Thoracic aorta (tissue), 2 donors: ENCODE measurements at places on chromosomes 2 and 18. TPM values are rescaled to one million over a fixed set of nuclear protein-coding genes. Genes with fewer than 3 reads are reported as not detected.

DNA sequence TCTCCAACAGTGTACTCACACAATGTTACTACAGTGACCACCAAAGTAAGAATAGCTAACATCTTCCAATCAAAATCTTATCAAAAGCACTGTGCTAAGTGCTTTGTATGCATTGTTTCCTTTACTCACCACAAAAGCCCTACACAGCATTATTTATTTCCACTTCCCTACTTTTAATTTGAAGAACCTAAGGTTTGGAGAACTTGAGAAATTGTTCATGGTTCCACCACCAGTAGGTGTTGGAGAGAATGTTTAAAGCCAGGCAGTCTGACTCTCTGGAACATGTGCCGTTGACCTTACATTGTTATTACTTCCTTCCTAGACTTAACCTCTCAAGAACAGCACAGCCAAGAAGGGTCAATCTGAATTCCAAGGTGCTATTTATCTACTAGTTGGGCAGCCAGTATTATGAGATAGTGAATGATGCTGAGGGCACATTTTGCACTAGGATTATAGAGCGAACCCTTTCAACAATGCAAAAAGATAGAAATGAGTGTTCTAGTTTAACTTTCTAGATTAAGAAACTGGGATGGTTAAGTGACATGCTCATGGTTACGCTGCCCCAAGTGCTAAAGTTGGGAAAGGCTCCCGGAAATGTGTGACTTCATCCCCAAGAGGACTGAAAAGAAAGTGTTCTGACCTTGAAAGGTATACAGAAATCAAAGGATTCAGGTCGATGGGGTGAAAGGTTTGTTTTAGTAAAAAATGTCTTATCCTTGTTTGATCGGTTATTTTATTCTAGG, 55.2 kb upstream of the FAM136A start:
- no peaks in the 10 kb centered on the region for H3K27me3 ChIP-seq
- DNase-seq: no peak
- H3K27ac ChIP-seq: no peak overlapping the region
- H3K36me3 ChIP-seq: no peaks in the 10 kb centered on the region
- no peaks in the 10 kb centered on the region for H3K4me1 ChIP-seq

The MARCHF4 gene
- total RNA-seq: 0.14 TPM

The GALNT5 gene
- total RNA-seq: 3.7 TPM

The PDCL3 gene
- 7.5 TPM for total RNA-seq

DNA sequence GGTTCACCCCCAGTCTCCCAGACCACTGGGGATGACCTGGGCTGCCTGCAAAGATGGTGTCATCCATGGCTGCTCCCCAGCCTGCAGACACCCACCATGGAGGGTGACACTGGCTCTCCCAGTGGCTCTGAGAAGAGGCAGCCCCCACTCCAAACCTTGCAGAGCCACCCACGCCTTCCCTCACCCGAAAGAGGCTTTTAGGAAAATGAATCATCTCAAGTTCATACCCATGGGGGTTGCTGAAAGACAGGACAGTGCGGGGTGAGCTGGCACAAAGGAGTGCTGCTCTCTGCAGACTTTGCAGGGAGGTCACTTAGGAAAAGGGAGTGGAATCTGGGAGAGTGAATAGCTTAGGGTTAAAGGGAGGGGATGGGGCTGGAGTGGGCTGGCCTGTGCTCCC, 36.4 kb downstream of the MPHOSPH10 start:
- H3K27me3 ChIP-seq: no peaks in the 10 kb centered on the region
- no peak overlapping the region for H3K27ac ChIP-seq
- no peaks in the 10 kb centered on the region for H3K36me3 ChIP-seq
- H3K4me3 ChIP-seq: no peak overlapping the region
- H3K4me1 ChIP-seq: no peaks in the 10 kb centered on the region

DNA sequence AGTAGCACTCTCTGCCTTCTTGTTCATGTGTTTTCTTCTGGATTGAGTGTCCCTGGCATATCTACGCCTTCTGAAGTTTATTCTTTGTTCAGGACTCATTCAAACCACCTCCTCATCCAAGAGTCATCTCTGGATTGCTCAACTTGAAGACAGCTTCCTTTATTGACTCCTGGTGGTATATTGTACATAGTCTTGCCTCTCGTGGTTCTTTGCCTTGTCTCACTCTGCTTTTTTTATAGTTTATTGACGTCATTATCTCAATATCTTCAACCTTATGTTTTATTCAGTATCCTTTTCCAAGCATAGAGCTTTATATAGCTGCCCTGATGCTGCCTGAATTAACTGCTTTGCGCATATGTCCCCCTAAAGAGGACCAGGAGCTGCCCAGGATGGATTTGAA, 161.7 kb downstream of the INSIG2 start:
- no peaks in the 10 kb centered on the region for H3K36me3 ChIP-seq
- H3K27me3 ChIP-seq: no peaks in the 10 kb centered on the region
- no peaks in the 10 kb centered on the region for H3K4me1 ChIP-seq

GRCh38 chr18:31064130-31064529, 21.6 kb upstream of the DSC3 start:
- no peaks in the 10 kb centered on the region for H3K27me3 ChIP-seq
- DNase-seq: no peak
- no peak overlapping the region for H3K27ac ChIP-seq
- H3K36me3 ChIP-seq: no peaks in the 10 kb centered on the region
- H3K4me1 ChIP-seq: no peaks in the 10 kb centered on the region
